Femur (tissue), 1 donor: ENCODE measurements at places on chromosomes 6 and 20.

DNA sequence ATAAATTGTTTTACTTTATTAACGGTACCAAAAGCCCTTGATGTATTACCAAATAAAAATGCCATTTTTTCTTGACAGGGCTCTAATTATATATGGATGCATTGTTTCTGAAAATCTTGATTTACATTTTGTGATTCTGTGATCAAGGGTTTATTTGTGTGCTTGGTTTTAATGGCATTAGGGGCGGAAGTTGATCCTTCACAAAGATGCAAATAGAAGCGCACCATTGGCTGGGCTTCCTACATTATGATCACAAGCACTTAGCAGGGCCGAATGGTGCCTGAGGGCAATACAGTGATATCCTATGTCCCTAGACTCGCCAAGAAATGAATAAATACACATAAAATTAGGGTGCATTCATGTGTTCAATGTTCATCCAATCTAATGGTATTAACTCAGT, 172.9 kb upstream of the UST start:
- no peak for DNase-seq

DNA sequence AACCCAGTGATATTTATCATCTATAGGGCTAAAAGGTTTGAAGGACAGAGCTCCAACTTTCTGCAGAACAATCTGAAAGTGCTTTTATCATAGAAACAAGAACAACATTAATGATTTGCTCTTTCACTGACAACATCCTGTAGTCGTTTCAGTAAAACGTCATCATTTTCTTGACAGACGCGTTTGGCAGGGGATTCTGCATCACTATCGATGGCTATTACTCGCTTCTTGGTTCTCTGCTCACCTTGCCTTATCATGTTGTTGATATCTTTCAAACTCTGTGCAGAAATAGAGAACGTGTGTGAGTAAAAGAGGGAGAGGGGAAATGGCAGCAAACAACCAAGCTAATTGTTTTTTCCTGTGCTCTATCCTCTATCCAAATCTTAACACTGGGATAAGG, 47.1 kb upstream of the SAMHD1 start:
- DNase-seq: no peak

DNA sequence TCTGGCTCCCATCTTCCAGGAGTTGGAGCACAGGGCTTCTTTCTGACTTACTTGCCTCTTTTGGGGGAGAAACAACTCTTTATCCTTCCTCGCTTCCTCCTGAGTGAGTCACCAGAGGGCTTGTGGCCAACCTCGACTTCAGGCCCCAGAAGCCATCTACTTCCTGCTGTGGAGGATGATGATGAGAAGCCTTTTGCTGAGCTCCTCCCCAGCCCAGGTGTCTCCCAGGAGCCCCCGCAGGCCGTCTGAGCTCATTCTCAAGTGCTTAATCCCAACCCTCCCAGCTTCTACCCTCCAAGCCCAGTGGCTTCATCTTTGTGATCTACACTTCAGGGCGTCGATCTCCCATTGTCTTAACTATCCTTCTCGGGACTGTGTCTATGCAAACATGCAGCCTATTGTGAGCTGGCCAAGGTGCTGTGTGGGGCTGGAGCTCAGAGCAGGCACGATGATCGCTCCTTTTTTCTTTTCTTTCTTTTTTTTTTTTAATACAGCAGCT, 27.9 kb downstream of the SDCBP2 start:
- peak; percentile 45 for DNase-seq

GRCh38 chr20:55760586-55760985, 244.7 kb downstream of the CBLN4 start:
- DNase-seq: peak; percentile 41

GRCh38 chr6:127463056-127463455, 3.9 kb upstream of the KIAA0408 start:
- no peak for DNase-seq

- no peak for DNase-seq
Measured at GRCh38 chr6:138523347-138524210, 24.3 kb upstream of the NHSL1 start.

GRCh38 chr20:11851646-11852045, 66.0 kb upstream of the BTBD3 start:
- no peak for DNase-seq

GRCh38 chr6:157486572-157486971, 105.6 kb downstream of the ZDHHC14 start:
- no peak for DNase-seq

DNA sequence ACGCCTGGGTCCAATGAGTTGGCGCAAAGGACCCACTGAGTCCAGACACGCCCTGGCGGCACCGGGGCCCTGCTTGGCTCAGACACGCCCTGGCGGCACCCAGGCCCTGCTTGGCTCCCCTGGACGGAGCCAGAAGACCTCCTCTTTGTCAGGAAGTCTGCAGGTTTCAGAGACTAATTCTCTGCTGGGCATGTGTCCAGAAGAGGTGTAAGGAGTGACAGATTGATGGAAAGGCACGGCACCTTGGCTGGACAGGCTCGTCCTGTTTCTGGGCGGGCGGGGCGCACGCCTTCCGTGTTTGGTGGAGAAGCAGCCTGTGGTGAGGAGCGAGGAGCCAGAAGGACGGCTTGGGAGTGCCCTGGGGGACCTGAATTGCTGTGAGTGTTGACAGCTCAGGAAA, 23.1 kb upstream of the DACT2 start:
- DNase-seq: no peak

DNA sequence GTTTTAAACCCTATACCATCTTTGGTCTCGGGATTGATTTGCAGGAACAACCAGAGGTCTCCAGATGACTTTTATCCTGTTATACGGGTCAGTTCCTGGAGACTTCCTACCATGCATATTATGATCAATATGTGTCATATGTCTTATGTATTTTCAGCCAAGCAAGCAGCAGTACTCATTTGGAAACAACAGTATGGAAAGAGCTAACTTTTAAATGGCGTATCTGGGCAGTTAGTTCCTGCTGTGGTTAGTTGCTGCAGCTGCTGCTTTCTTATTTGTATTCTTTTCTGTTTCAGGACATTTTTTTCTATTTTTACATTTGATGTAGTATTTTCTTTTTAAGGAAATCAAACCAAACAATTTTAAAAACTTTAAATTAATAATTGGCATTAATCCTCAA, 207.5 kb downstream of the MANEA start:
- DNase-seq: no peak

GRCh38 chr20:1013566-1014340, 11.6 kb upstream of the RSPO4 start:
- no peak for DNase-seq

DNA sequence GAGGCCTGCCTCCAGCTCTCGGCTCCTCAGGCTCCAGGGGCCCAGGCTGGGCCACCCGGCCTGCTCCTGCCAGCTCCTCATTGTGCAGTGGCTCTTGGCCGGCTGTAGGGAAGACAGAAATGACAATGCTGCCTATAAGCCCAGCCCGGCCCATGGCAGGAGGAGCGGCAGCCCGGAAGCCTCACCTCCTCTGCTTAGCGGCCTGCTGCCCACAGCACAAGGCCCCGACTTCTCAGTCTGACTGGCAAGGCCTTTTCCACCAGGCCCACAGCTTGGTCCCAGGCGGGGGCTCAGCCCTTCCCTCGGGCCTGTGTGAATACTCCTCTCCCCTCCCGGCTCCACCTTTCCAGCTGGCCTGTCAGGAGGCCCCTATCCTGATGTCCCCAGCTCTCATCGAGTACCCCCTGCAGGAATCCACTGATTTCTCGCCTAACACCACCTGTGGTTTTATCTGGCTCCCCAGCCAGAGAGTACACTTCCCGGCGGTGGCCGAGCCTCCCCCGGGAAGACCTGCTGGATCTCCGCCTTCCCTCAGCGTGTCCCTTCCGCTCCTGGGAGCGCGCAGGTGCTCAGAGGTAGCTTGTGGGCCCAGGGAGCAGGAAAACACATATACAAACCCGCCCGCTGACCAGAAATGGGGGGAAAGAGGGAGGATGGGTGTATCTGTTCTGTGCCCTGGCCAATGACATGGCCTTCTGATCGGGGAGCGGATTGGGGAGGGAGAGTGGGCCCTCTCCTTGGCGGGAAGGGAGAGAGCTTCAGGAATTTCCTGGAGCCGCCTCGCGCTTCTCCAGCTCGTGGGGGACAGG, 963 bp downstream of the DDRGK1 start:
- DNase-seq: peak; percentile 36

GRCh38 chr6:31558631-31559500, 11.5 kb downstream of the NFKBIL1 start:
- no peak for DNase-seq

DNA sequence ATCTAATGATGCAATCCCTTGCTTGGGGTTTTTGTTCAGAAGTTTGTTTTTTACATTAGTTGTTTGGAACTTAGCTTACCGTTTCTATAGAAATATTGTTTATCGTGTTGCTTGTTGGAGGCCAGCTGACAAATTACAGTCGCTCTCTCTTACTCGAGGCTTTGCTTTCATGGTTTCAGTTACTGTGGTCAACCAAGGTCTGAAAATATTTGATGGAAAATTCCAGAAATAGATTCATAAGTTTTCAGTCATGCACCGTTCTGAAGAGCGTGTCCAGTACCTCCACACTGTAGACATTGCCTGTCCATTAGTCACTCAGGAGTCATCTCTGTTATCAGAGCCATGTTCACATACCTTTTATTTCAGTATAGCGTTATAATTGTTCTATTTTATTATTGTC, 47.9 kb downstream of the DEK start:
- DNase-seq: no peak

GRCh38 chr20:634148-634925, 18.7 kb downstream of the SRXN1 start:
- no peak for DNase-seq

DNA sequence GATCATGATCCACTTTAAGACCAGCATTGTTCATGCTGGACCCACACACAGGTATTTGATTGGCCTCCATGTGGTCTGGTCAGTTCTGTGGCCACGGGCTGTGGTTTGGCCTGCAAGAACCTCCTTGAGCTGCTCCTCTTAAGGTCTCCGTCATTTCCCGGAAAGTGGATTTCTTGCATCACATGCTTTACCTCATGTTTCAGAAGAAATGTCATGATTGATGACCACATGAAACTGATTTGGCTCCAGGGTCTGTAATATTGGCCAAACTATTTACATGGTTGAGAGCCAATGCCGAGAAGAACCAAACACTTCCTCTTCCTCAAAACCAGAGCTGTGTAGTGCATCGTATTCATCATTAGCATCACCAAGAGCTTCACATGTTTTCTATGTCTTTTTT, 13.2 kb upstream of the RSPH3 start:
- DNase-seq: no peak

DNA sequence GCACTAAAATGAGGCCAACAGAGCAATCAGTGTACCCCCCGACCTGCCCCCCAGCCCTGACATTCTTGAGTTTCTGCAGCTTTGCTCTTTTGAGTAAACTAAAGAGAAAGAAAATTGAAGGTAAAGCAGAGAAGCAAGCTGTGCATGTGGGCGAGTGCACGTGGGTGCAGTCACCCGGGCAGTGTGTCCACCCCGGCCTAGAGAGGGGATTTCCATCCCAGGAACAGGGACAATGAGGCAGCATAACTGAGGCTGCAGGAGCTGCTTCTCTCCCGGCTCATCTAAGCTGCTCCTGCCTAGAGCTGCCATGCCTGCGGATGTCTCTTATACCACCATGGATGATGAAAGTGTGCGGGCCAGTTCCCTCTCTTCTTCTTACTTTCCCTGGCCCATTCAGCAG, 16.8 kb downstream of the CASS4 start:
- DNase-seq: no peak

DNA sequence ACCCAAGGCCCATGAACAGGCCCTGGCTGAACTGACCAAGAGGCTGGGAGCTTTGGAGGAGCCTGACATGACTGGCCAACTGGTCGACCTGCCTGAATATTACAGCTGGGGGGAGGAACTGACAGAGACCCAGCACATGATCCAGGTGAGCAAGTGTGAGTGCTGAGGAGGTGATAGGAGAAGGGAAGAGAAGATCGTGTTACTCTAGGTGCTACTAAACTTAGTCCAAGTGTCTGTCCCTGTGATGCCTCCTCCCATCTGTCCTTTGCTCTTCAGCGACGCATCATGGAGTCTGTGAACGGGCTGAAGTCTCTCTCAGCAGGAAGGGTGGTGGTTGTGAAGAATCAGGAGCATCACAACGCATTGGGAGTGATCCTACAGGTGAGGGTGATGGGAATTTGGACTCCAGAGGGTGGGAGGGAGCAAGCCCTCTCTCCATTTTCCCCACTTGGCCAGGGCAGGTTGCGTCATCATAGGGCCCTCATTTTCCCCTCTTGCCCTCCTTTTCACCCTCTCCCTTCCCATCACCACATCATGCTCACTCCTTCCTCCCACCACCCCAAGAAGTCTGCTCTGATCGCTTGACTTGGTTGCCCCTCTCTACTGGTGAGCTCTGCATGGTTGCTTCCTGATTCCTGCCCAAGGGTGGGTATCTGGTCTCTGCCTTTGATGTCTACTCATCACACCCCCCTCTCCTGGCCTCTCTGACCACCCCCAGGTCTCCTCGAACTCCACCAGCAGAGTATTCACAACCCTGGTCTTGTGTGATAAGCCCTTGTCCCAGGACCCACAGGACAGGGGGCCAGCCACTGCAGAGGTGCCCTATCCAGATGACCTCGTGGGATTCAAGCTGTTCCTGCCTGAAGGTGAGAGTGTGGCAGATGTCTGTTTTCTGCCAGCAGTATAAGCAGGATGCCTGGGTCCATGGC, 4.7 kb downstream of the DXO start:
- no peak for DNase-seq

DNA sequence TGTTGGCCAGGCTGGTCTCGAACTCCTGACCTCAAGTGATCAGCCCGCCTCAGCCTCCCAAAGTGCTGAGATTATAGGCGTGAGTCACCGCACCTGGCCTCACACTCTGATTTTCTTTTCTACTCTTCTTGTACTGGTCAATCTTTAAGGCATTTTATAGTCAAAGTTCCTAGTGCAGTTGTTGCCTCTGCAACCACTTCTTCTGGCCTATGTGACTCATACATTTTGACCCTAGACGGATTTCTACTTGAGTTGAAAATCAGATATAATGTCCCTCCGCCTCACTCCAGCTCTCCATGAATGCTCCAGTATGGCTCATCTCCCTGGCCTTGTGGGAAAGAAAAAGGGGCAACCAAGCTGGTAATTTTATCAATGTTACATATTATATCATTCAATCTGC, 42.4 kb downstream of the TNFRSF21 start:
- DNase-seq: no peak

DNA sequence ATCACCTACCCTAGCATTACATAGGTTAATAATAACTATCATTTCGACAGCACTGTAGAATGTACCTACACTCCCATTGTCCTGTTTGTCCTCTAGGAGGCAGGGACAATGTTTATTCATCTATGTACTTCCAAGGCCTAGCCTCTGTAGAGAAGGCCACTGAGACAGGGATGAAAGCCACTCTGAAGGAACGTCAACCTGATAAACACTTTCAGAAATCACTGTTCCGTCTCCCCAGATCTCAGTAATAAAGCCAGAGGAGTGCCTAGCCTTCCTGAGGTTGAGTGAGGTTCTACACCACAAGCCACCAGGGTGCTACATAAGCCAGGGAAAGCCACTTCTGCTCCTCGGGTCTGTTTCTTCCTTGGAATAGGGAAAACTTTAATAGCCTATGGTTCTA, 44.8 kb downstream of the POPDC3 start:
- no peak for DNase-seq

DNA sequence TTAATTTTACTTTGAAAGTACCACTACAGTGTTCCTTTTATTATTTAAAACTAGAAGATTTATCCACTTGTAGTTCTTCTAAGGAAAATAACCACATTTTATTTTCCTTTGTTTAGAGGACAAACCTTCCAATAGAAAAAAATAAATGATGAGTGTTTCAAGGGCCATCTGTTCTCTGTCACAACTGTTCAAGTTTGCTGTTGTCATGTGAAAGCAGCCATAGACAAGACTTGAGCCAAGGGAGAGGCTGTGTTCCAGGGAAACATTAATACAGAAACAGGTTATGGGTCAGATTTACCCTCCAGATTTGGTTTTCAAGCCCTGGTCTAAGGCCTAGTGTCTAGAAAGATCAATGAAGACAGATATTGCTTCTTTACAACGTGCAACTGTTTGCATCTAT, 463.6 kb downstream of the C6orf118 start:
- DNase-seq: no peak
